Peyer's patch (tissue), 4 donors: ENCODE measurements at places on chromosomes 2 and 18.
A peak's percentile ranks its signal among the peaks of the same experiment; 100 is the strongest.

DNA sequence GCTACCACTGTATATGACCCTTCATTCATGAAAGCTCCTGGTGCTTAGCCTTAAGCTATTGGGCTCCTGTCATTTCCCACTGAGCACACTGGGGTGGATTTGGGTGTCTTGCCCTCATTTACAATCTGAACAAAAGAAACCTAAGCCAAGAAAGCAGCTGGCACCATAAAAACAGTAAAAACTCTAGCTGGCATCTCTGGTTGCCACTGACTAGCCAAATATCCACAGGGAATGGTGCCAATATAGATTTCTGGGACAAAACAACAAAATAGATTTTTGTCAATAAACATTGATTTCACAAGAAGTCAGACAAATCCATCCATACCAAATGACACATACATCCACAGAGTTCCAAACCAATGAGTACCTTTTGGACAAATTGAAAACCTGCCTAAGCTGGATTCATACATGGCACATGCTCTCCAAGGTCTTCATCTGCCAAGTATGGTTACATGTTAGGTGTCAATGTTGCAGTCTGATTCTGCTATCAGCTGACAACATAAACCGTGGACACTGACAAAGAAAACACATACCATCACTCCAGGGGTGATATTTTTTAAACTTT is 1081.5 kb upstream of the ZEB2 start:
- no peak for DNase-seq

DNA sequence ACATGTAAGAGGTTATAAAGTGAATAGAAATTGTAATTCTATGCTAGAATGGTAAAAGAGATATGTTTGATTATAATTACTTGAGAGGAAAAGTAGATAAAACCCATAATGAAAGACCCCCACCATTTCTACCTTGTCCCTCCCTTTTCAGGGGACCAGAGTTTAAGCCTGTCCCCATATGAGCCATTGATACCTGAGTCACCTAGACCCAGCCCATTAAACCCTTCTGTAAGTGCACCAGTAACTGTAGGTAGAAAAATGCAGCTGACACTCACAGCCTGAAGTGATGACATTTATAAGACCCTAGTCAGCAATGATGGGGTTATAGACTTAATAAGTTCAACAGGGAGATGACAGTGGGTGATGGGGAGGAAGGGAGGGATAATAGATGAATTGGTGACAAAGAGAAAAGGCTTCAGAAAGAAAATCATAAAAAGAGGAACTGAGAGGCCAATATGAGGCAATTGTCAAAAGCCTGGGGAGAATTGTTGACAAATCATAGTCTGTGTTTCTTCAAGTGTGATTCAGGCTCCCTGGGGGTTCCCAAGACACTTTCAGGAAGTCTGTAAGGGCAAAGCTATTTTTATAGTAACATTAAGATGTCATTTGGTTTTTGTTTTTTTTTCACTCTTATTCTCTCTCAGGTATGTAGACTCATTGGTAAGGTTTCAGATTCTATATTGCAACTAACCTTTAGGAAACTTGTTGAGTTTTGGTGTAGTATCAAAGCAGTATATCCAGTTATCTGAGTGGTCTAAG is 544.2 kb downstream of the SATB2 start:
- DNase-seq = no peak

DNA sequence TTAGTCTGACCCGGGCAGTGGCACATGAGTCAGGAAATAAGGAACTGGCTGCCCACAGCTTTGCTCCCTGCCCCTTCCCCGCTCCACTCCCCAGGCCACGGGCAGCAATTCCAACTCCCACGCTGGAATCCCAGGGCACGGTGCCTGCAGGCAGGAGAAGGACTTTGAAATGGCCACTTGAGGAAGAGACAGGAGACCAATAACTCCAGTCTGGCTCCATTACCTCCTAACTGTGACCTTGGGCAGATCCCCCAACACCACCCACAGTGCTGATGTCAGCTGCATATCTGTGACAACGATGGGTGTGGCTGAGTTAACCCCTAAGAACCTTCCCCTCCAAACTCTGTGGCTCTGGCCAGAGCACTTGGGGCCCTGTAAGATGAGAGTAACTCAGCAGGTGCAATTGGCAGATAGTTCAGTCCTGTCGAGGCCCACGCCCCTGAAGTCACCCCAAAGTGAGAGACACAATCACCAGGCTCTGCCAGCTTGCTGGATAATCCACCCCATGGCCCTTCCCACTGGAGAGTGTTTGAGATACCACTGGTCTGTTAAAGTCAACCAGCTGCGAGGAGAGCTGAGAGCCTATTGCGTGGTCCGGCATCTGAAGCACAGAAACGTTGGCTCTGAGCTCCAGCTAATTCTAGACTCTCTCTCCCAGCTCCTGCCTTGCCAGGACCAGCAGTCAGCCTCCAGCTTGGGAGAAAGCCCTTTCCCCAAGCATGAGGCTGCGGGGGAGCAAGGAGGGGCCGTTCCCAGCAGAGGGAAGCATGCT is 175.2 kb downstream of the TNS1 start:
- DNase-seq = no peak

DNA sequence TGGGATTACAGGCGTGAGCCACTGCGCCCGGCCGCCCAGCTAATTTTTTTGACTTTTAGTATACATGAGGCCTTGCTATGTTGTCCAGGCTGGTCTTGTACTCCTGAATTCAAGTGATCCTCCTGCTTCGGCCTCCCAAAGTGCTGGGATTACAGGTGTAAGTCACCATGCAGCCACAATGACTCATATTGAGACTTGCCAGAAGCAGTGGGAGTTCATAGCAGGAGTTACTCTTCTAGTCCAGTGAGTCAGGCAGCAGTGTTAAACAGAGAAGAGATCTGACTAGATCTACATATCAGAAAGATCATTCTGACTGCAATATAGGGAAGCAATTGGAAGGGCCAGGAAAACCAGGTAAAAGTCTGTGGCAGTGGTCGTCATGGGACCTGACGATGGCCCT is 1.5 kb upstream of the FLACC1 start:
- no peak for DNase-seq

DNA sequence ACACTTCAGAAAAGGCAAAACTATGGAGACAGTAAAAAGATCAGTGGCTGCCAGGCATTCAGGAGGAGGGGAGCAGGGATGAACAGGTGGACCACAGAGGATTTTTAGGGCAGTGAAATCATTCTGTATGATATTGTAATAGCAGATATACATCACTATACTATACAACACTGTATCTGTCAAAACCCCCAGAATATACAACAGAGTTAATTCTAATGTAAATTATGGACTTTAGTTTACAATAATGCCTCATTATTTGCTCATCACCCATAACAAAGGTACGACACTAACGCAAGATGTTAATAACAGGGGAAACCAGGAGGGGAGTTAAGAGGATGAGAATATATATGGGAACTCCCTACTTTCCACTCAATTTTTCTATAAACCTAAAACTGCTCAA is 28.8 kb downstream of the MAP3K2 start:
- no peak for DNase-seq

GRCh38 chr2:75920859-75921551 is 210.3 kb upstream of the GCFC2 start:
- no peak for DNase-seq

DNA sequence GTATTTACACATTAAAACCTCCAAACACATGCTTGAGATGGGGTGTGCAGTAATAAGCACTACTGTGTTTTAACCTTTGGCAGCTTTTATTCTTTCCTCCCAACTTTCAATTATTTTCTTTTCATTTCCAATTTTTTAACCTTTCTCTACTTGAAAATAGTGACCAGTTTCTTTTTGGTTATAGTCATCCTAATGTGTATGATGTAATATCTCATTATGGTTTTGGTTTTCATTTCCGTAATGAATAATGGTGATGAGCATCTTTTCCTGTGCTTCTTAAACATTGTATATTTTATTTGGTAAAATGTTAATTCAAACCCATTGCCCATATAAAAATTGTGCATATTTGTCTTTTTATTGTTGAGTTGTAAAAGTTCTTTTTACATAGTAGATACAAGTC is 103.5 kb downstream of the BMPR2 start:
- DNase-seq = no peak

- DNase-seq = no peak
Measured at GRCh38 chr2:141399270-141399669, 731.5 kb downstream of the LRP1B start.

DNA sequence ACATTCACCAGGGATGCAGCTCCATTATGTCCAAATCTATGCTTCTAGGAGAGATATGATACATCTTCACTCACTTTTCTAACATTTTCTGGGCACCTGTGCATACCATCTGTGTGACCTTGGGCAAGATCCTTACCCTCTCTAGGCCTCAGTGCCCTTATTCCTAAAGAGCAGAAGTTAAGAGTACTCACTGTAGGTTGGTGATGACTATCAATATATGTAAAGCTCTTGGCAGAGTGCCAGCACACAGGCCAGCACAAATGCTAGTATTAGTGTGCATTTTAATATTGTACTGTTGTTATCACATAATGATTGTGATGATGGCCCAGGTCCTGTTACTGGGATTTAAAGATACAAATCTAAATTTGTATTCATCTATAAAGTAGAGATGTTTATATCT is 199.2 kb downstream of the RAD51AP2 start:
- DNase-seq = no peak

GRCh38 chr2:176553685-176554100 is 284.5 kb downstream of the MTX2 start:
- peak; percentile 18 for DNase-seq

DNA sequence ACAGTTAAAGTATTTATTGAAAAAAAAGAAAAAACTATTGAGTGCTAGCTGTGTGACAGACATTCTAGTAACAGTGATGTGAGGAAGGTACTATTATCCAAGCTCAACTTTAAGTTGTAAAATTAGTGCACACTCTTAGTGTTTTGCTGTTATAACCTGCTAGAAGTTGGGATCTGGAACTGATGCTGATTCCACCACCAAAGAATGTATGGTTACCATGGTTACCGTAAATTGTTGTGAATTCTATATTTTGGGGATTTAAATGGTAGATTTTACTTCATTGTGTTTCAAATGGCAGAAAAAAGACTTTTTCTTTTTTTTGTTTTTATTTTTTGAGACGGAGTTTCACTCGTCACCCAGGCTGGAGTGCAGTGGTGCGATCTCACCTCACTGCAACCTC is 5.3 kb downstream of the AGFG1 start:
- no peak for DNase-seq

- DNase-seq = no peak
Measured at GRCh38 chr2:162661618-162662017, 176.9 kb downstream of the KCNH7 start.

DNA sequence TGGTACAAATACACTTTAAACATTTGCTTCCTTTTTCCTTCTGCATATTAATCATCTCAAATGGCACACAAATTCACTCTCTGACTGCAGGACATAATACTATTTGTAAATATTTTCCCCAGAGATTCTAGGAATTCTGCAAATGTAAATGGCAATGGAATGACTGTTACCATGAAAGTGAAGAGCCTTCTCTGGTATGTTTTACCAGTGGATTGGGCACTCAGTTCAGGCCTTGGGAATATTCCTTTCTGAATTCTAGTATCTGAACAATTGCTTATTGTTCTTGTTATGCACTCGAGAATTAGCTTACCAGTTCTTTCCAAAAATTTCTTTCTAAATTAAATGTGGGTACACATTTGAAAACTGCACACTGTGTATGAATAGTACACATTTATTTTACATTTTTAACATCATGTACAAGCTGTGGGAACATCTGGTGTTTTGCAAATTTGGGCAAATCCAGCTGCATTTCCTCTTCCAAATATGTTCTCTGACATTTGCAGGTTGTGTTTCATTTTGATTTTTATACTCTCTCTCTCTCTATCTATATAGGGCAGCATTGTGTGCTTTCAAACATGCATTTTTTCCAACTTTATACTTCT is 289.1 kb downstream of the NBAS start:
- no peak for DNase-seq

DNA sequence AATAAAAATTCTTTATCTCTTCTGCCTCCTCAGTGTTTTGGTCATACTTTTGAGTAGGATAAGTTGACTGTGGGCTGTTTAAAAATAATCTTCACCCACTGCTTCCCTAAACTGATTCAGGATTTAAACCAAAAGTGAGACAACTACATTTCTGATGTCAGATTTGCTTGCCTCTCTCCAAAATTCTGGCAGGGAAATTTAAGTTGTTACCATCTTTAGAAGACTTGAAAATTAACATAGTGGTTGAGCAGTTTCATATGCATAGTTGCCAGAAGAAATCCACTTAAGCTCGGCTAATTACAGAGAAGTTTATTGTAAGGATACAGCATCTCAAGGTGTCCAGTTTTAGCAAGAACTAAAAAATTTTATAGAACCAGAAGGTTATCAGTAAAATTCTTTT is 57.0 kb downstream of the MAIP1 start:
- no peak for DNase-seq

- no peak for DNase-seq
Measured at GRCh38 chr18:62023536-62023935, 130.7 kb upstream of the RNF152 start.

GRCh38 chr2:160427629-160428404 is 65.8 kb downstream of the RBMS1 start:
- peak; percentile 80 for DNase-seq
